ENCODE measurements at places on chromosomes 2 and 18.
A peak's percentile ranks its signal among the peaks of the same experiment; 100 is the strongest.

GRCh38 chr2:12584338-12584737 is 132.4 kb upstream of the TRIB2 start:
- no peak for DNase-seq

- no peak for DNase-seq
Observed at GRCh38 chr2:119293254-119293653, 69.6 kb downstream of the STEAP3 start.

DNA sequence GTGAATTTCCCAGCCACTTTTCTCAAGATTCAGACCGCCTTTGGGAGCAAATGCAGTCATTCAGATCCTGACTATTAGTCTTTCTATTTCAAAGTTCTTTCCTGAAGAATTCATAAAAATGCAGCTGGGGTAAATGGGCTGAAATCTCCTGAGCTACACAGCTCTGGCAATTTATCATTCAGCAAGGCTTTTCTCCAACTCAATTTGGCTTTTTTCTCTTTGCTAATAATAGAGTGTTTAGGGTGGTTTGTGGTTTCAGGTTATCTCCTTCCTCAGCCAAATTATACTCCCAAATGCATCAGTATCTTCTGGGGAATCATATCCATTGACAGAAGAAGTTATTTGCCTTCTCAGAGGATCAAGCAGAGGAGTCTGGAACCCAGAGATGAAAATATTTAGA is 282.4 kb upstream of the SLC14A2 start:
- DNase-seq, result no peak

- DNase-seq, result no peak
Observed at GRCh38 chr2:231716666-231717280, 8.4 kb downstream of the PTMA start.

GRCh38 chr2:216327447-216327935 is 44.8 kb downstream of the MARCHF4 start:
- DNase-seq, result peak; percentile 66

DNA sequence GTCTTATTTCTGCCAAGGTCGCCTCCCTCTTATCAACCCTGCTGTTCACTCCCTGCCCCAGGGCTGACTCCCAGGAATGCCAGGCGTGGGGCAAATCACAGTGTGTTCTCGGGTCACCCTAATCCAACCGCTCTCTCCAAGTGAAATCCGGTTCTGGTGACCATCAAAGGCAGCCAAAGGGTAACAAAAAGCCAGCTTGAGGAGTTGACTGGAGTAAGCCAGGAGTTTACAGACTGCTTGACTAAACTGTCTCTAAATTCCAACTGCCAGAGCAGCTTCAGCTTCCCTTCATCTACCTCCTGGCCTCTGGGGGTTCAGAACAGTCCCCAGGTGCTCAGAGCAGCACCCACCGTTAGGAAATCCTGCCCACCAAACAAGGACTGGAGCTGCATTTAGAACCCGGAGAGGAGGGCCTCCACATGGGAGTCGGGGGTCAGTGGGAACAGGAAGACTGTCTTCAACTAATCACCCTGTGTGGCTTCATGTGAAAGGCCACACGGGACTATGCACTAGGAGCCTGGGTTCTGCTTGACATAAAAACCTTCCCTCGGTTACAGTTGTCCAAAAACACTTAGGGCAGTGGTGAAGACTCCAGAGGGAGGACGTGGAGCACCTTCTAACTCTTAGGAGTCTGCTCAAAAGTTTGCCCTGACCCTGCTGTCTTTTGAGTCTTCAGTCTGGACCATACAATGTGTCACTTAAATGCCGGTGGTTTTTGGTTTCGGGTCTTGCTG is 24.2 kb upstream of the MCFD2 start:
- DNase-seq, result no peak

DNA sequence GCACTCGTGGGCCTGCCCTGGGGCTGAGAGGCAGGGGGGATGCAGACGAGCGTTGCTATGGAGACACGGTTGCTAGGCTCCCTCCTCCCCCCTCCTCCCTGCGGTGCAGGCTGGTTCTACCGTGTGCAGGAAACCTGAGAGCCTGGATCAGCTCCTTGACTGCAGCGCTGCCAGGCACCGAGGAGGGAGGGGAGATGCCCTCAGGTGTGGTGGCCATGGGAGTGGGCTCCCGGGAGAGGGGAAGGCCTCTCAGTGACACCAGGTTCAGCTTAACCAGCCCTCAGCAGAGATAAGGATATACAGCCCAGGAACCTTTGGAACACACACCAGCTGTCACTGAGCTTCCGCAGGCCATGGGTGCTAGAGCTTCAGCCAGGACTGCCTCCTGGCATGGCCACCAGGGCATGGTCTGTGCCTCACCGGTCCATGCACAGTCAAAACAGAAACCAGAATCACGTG is 124.4 kb upstream of the PXDN start:
- DNase-seq, result peak; percentile 31

DNA sequence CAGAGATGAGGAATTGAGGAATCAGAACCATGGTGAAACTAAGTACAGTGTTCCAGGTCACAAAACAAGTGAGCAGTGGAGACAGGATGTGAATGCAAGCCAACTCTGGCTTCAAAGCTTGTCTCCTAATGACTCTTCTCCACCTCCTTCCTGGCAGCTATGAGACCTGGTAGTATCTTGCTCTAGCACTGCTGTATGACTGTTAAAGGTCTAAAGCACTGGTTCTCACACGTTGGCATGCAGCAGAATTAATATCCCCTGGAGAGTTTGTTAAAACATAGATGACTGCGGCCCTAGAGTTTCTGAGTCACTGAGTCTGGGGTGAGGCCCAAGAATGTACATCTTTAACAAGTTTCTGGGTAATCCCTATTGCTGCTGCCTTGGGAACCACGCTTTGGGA is 63.3 kb downstream of the SUCLG1 start:
- DNase-seq, result no peak

GRCh38 chr2:175187378-175187777 is 5.9 kb upstream of the ATP5MC3 start:
- DNase-seq, result no peak

DNA sequence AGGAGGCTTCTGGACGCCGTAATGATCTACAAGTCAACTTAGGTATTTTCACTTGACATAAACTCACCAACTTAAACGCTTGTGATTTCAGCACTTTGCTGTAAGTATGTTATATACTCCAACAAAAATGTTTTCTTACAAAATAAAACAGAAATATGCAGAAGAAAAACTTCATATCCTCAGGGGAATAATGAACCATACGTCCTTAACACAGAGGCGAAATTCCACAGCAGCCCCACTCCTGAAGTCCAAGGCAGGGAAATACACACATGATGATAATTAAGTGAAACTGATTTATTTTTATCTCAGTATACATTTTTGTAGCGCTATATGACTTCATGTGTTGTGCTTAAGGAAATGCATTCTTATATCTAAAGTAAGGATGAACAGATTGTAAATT is 335.4 kb upstream of the VWC2L start:
- DNase-seq, result no peak

DNA sequence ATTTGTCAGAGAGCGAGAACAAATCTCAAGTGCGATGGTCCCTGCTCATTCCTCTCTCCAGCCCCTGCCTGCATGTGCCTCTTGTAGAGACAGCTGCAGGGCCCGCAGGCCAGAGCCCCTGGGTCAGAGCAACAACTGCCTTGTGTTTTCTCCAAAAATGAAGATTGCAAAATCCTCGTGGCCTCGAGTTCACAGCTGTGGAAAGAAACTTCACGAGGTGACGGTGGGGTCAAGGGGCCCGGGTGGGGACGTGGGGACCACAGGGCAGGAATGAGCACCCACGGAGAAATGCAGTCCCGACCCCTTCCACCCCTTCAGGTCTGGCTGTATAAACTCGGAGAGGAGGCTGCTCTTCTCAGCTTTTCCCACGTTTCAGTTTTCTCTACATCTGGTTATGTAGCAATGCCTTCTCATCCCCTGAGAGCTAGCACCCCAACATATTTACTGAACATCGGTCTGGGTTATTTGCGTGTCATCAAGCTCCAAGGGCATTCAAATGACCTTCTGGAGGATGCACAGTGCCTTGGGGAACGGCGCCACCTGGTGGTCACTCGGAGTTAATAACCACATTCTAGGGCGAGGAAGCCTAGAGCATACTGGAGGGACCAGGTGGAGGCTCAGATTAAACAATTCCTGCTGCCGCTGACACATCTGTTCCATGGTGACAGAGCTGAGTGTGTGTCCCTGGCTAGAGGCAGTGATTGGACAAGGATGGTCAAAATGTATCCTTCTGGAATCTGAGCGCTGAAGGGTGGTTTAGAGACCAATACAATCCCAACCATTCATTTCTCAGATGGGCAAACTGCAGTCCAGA is 91.4 kb upstream of the CYRIA start:
- DNase-seq, result no peak

- DNase-seq, result no peak
Observed at GRCh38 chr2:204625135-204625534, 79.9 kb downstream of the PARD3B start.

DNA sequence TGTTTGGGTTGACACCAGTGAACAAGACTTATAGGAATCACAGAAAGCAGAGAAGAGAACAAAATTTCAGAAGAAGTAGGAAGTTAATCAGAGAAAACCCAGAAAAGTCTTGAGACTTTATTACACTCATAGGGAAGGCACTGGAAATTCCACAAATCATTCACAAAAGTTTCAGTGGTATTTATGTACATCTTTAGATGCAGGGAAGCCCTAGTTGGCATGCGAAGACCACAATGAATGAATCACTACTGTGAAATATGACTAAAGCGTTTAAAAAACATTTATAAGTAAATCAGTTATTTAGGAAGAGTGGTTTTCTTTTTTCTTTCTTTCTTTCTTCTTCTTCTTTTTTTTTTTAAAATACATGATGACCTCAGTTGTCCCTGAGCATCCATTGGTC is 105.1 kb downstream of the NUP35 start:
- no peak for DNase-seq

- DNase-seq, result no peak
Observed at GRCh38 chr18:35740656-35741055, 159.1 kb downstream of the GALNT1 start.

GRCh38 chr2:235223011-235223410 is 270.8 kb upstream of the AGAP1 start:
- no peak for DNase-seq

GRCh38 chr2:219155054-219155644 is 5.5 kb downstream of the NHEJ1 start:
- no peak for DNase-seq

DNA sequence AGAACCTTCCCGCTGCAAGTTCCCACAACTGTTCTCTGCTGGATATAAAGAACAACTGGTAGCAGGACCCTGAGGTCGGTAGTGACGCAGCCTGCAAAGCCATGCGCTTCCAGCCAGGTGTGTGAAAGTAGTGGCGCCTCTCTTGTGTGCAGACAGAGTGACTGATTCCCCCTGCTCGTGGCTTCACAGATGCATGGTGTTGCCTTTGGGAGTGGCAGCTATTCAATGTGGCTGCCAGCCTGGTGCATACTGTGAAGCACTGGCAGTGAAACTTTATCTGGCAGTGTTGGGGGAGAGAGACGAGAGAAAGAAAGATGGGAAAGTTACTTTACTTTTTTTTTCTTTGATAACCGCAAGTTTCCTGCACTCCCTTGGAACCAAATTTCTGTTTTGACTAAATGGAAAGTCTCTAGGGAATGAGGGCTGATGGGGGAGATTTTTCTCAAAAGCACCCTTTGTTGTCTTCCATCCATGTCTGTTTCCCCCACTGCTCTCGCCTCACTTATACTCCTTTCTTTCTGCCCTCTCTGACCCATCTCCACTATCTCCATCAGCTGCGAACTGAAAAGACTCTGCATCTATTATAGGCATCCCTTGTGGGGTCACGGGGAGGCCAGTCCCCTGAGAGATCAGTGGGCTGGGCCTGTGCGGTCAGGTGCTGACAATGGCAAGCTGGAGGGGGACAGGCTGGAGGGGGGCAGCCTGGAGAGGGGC is 90.0 kb upstream of the TNP1 start:
- DNase-seq, result no peak

DNA sequence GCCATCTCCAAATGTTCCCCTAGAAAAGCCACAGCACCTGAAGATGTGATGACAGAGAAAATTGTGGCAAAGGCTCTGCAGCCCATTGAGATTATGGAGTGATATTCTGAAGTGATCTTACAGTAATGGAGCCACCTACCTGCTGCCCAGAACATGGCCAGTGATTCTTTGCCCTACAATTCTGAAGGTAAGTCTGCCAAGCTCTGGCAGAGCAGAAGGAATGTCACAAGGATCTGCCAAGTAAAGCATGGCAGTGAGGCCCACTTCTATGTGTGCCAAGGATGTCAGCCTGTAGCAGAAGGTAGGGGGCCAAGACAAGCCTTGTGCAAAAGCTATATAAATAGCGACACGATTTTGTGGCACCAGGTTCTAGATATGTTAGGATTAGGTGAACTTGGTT is 155.1 kb downstream of the RND3 start:
- no peak for DNase-seq

- DNase-seq, result no peak
Observed at GRCh38 chr2:197972061-197972460, 167.7 kb downstream of the PLCL1 start.

DNA sequence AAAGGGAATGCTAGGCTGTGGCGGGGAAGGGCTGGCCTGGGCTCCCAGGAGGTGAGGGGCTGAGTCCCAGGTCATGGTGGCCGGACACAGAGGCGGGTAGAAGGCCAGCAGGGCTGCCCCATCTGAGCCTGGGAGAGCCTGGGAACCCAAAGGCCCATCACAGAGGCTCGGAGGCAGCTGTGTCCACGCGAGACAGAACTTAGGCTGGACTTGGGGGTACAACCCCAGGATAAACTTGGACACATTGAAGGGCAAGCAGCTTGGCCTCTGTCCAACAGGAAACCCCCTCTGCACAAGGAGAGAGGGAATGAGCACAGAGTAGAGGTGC is 95.9 kb downstream of the ZFP36L2 start:
- DNase-seq, result no peak

GRCh38 chr18:7857562-7857961 is 290.4 kb downstream of the PTPRM start:
- no peak for DNase-seq

- no peak for DNase-seq
Observed at GRCh38 chr18:48787203-48788151, 163.3 kb downstream of the SMAD7 start.

GRCh38 chr2:113892004-113892710 is 2.3 kb downstream of the ACTR3 start:
- DNase-seq, result no peak
